ENCODE measurements at places on chromosomes 7 and 10.

GRCh38 chr10:70096016-70096704 is 36.5 kb downstream of the AIFM2 start:
- DNase-seq: no peak

- no peak for DNase-seq
Measured at GRCh38 chr10:98353170-98353569, 61.8 kb downstream of the PYROXD2 start.

- no peak for DNase-seq
Measured at GRCh38 chr10:90197766-90198165, 496.4 kb downstream of the KIF20B start.

GRCh38 chr10:47330366-47330765 is 8.1 kb downstream of the GDF2 start:
- no peak for DNase-seq

Measured in activated CD4-positive, CD25-positive, alpha-beta regulatory T cell (primary cell).